8988T (cell line): ENCODE measurements at places on chromosomes 11 and 22.

DNA sequence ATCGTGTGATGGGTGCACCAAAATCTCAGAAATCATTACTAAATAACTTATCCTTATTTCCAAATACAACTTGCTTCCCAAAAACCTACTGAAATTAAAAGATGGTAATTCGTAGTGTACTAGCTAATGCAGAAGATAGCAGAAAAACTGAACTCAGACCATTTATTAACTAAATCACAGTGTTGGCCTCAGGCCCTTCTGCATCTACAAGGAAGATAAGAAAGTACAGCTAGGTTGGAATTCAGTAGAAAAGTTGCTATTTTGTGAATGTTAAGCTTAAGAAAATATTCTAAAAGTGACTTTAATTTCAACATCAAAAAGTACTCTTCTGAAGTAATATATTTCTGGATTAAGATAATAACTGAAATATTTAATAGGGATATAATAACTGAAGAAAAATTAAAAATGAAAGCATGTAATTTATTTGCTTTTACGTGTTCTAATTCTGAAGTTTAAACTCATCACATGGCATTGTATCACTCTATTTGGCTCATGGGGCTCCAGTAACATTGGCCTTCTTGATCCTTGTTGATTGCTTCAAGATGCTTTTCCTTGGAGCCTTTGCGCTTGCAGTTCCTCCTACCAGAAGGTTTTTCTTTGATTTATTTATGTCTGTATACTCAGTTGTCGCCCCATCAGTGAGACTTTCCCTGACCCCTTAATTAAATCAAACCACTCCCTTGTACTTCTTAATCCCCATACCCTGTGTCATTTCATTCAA, 847.9 kb upstream of the ANO3 start:
- DNase-seq: no peak

- no peak for DNase-seq
Measured at GRCh38 chr22:50542416-50542927, 3.2 kb upstream of the KLHDC7B start.

DNA sequence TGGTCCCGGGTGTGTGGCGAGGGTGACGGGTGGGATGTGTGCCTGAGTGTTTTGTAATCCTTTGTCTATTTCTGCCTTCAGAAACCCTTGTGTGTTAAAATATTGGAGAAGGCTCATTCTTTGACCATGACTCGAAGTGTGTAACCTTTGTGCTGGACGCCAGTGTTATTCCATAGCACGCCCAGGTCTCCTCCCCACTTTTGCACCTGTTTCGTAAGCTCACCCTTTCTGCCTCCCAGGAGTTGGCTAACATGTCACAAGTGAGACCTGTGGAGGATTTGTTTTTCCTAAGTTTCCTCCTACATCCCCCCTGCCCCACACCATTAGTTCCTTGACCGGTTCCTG, 382 bp downstream of the C11orf54 start:
- DNase-seq: peak; percentile 41

DNA sequence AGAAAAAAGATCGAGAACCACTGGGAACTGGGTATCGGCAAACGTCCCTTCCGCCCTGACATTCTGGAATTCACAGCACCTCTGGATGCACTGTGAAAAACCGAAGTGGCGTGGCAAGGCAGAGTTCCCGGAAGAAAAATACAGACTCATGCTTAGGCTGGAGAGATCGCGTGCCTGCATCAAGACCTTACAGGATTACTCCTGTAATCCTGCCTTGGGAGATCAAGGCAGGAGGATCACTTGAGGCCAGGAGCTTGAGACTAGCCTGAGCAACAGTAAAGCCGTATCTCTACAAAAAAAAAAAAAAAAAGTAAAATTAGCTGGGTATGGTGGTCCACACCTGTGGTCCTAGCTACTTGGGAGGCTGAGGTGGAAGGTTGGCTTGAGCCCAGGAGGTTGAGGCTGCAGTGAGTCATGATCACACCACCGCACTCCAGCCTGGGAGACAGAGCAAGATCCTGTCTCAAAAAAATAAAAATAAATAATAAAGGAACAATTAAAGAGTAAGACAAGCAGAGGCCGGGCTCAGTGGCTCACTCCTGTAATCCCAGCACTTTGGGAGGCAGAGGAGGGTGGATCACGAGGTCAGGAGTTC, 19.9 kb upstream of the TEF start:
- no peak for DNase-seq

DNA sequence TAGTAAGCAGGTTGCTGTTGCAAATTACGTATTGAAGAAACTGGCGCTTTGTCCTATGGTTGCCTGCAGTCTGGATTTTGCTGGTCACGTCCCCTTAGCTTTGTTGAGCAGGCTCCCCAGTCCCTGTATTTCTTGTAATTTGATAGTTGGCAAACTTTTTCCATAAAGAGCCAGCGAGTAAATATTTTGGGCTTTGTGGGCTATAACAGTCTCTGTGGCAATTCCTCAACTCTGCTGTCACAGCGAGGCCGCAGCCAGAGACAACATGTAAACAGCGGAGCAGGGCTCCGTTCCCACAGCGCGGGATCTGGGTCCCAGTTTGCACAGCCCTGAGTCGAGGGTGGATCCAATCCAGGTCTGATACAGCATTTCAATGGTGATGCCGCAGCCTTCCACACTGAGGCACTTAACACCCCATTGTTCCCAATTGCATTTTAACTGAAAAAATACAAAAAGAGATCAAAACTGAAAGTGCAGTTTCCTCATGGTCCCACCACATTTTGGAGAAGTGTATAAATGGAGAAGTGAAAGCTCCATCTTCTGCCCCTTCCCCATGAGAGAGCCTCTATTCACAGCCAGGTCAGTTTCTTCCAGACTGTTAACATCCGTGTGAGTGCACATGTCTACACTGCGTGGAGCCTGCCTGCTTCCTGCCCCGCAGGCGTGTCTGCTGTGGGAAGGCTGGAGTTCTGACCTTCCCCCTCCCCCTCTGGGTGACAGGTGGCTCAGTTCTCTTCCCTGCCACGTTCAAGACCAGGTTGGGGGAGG, 89.1 kb downstream of the RPS6KA4 start:
- DNase-seq: no peak
